ENCODE measurements at places on chromosomes 13 and 19.
A peak's percentile ranks its signal among the peaks of the same experiment; 100 is the strongest.

DNA sequence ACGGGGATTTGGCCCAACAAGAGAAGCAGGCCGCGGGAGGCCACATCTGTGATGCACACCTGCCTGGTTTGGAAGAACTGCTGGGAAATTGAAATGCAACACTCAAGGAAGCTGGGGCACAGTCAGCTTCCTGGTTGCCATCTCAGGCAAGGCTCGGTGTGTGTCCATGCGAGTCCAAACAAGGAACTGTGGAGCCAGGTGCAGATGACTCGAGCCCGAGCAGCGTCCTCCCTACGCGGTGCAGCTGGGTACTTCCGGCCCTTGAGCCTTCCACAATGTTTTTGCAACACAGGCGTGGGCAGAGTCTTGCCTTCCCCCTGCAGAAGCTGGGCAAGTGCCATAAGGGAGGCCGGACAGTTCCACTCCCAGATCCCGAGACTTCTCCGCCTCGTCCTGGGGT, 94.6 kb downstream of the CRYL1 start:
- no peak for DNase-seq

GRCh38 chr13:51679616-51680015, 95.4 kb downstream of the WDFY2 start:
- no peak for DNase-seq

GRCh38 chr19:27676334-27676733, 1536.6 kb downstream of the UQCRFS1 start:
- no peak for DNase-seq

DNA sequence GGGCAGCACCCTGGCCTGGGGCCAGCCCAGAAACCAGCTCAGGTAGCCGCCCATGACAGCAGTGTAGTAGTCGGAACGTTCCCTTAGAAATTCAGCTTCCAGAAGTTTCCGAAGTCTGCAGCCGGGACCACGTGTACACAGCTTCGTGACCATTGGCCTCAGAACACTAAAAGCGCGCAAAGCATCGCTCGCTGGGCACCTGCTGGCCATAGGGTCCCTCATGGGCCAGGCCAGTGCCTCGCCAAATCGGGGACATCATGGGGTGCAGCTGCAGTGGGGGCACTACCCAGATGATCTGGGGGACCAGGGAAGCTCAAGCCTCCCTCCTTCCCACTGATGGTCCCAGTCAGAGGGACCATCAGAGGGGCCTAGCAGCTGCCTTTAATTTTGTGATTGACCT, 384.5 kb downstream of the MTUS2 start:
- no peak for DNase-seq

DNA sequence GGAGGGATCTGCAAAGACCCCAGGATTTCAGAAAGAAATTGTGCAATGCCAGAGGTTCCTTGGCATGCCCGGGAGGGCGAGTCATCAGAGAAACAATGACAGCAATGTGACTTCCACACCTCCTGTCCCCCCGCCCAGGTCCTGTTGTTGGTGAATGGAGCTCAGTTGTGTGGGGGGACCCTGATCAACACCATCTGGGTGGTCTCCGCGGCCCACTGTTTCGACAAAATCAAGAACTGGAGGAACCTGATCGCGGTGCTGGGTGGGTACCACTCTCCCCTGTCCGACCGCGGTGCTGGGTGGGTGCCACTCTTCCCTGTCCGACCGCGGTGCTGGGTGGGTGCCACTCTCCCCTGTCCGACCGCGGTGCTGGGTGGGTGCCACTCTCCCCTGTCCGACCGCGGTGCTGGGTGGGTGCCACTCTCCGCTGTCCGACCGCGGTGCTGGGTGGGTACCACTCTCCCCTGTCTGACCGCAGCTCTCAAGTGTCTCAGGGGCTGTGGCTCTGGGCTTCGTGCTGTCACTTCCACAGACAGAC, 5.2 kb upstream of the F10 start:
- DNase-seq: no peak

DNA sequence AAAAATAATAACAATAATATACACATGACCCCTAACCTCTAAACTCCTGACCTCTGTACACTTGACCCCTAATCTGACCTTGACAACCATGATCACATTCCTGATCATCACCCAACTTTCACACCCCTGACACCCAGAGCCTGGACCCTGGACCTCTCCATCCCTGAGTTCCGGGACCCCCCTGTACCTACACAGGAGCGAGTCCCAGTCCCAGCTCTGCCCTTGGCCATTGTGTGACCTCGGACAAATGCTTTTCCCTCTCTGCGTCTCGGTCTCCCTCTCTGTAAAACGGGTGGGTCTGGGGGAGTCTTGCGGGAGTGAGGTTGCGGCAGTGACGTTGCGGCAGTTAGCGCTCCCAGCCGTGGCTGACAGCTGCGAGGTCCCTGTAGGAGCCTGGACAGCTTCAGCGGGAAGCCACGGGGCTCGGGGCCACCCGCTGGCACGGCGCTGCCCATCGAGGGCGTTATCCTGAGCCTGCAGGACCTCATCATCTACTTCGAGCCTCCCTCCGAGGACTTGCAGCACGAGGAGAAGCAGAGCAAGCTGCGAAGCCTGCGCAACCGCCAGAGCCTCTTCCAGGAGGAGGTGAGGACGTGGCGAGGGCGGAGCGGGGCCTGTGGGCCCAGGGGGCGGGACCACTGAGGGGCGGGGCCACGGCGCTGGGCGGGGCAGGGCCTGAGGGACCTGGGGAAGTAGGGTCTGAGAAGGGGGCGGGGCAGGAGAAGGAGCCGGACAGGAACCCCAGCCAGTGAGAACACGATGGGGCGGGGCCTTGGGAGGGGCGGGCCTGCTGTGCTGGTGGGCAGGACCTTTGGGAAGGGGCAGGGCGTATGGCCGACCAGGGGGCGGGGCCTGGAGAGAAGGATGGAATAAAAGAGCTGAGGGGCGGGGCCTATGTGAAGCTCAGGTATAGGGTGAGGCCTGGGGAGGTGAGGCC, 19.2 kb downstream of the RYR1 start:
- no peak for DNase-seq

DNA sequence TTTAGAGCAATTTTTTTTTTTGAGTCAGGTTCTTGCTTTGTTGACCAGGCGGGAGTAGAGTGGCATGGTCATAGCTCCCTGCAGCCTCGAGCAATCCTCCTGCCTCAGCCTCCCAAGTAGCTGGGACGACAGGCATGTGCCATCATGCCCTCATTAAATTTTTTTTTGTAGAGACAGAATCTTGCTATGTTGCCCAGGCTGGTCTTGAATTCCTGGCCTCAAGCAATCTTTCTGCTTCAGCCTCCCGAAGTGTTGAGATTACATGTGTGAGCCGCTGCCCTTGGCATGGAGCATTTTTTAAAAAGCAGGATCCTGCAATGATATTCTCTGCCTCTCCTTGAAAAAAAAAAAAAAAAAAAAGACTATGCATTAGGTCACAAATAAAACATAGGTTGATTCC, 5.9 kb downstream of the GPR32 start:
- DNase-seq: no peak

DNA sequence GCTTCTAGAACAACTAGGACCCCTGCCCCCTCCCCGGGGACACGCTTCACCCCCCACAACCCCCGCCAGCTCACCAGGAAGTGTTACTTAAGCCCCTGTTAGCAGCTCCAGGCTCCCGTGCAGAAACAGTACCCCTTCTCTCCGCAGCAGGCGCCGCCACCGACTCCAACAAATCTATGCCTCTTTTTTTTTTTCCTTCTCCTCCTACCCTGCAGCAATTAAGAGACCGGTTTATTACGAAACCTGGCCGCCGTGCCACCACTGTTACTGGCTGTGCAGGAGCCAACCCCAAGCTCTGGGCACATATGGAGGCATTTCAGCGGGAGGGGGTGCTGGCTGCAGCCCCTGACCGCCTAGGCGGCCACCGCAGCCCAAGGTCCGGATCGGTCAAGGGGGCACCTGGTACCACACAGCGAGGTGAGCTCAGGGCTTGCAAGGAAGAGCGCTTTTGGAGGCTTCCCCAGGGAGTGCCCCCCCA, 2.4 kb downstream of the GADD45B start:
- no peak for DNase-seq

- DNase-seq: no peak
Measured at GRCh38 chr13:110376120-110376519, 69.0 kb downstream of the COL4A2 start.

GRCh38 chr19:47331931-47332547, at the start of gene C5AR2:
TSS of gene C5AR2 (plus strand) at chr19:47332175. CDS start at chr19:47340800, 8,625 bp downstream.
- DNase-seq: no peak

GRCh38 chr19:3479834-3480215, 500 bp downstream of the SMIM24 start:
- DNase-seq: no peak

DNA sequence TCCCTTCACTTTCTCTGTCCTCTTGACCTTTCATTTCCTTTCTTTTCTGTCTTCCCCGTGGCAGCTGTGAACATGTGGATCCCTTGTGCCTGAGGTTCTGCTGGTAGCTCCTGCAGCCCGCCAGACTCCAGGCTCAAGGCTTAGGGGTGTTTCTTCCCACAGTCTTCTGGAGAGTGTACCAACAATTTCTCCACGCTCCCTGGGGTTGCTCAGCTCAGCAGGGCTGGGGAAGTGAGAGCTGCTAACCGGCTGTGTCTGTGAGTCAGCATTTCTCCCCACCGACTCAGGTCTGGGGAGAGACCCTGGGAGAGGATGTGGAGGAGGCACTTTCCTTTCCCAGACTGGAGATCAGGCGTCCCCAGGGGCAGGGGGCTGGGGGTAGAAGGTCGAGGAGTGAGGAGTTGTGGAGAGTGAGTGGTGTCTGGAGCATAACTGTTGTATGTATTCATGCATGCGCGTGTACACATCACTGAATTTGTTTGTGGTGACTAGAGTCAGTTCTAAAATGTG, 193.6 kb downstream of the KCNRG start:
- DNase-seq: no peak

DNA sequence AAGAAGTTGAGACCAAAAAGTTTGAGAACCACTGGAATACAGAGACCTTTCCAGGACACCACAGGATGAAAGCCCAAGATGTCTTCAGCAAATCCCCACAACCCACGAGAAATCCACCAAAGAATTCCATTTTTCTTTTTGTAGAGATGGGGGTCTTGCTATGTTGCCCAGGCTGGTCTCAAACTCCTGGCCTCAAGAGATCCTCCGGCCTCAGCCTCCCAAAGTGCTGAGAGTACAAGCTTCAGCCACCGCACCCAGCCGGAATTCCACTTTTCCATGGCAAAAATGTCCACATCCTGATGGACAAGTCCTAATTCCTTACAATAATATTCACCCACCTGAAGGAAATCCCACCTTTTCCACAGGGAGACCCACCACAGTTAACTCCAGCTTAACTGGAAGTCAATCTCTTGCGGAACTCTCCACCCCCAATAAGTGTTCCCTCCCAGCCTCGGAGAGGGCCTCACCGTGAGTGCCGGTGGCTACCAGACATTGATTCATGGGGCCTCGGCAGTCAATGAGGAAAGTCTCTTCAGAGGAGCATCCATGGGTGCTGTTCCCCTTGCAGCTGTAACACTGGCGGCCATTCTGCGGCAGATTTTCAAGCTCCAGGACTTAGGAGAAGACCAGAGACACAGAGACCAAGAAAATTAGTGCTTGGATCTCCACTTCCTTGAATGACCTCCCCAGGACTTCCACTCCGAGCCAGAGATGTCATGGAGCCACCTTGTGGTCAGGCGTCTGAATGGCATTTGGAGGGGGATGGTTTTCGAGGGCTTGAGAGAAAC, 12.3 kb upstream of the CADM4 start:
- peak; percentile 60 for DNase-seq

DNA sequence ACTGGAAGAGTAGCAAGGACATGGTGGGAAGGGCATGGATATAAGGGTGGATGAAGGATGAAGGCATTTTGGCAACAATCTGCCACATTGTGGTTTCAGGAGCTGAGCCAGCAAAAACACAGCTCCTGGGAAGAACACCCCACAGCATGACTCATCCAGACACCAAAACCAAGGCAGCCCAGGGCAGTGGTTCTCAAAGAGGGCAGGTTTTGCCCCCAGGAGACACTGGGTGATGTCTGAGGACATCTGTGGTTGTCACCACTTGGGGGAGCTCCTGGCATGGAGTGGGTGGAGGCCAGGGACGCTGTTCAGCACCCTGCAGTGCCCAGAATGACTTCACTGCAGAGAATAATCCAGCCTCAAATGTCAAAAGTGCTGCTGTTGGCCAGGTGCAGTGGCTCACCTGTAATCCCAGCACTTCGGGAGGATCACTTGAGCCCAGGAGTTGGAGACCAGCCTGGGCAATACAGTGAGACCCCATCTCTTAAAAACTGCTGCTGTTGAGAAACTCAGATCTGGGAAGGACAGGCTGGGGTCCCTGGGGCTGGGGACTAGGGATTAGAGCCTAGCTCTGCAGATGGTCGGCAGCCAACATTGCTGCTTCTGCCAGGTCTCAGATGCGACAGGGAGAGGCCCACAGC, 16.1 kb downstream of the ZFR2 start:
- DNase-seq: no peak

GRCh38 chr13:98751861-98752466, 508 bp downstream of the SLC15A1 start:
- no peak for DNase-seq

- DNase-seq: peak; percentile 57
Measured at GRCh38 chr19:4456843-4457653, 546 bp downstream of the UBXN6 start.

- no peak for DNase-seq
Measured at GRCh38 chr13:45700971-45701900, 884 bp upstream of the CBY2 start.

DNA sequence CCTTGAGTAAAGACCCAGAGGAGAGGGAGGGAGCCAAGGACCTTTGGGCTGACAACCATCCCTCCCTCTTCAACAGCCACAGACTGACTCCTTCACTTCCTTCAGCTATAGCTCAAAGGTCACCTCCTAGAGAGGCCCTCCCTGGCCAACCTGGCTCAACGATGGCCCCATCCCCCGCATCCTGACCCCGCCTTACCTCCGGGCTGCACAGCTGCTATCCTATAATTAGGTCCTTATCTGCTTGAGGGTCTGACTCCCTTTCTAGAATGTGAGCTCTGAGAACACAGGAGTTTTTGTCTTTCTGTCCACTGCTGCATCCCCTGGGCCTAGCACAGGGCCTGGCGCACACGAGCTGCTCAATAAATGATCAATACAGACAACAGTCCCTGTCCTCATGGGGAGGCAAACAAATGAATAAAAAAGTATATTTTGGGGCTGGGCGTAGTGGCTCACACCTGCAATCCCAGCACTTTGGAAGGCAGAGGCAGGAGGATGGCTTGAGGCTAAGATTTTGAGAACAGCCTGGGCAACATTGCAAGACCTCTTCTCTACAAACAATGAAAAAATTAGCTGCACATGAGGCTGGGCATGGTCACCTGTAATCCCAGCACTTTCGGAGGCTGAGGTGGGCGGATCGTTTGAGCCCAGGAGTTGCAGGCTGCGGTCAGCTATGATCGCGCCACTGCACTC, 6.6 kb upstream of the LGALS4 start:
- no peak for DNase-seq

- DNase-seq: no peak
Measured at GRCh38 chr13:30576528-30576927, 41.2 kb upstream of the USPL1 start.

GRCh38 chr19:10011974-10012373, 1.3 kb upstream of the RDH8 start:
- DNase-seq: no peak

- no peak for DNase-seq
Measured at GRCh38 chr19:15644816-15645215, 4.1 kb downstream of the CYP4F3 start.

DNA sequence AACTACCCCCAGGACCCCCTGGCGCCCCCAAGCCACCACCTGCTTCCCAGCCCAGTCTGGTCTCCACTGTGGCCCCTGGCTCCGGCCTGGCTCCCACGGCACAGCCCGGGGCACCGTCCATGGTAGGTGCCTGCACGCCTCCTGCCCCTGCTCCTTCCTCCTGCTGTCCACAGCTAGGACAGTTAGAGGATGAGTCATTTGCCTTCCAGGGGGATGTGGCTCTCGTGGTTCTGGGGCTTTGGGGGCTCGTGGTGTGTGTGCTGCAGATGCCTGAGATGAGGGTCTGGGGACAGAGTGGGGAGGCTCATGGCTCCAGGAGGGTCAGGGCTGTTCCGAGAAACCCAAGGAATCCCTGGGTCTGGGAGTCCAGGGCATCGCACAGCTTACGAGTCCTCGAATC, 12.7 kb downstream of the MED25 start:
- DNase-seq: no peak
